ENCODE measurements at places on chromosomes 3 and 15.

DNA sequence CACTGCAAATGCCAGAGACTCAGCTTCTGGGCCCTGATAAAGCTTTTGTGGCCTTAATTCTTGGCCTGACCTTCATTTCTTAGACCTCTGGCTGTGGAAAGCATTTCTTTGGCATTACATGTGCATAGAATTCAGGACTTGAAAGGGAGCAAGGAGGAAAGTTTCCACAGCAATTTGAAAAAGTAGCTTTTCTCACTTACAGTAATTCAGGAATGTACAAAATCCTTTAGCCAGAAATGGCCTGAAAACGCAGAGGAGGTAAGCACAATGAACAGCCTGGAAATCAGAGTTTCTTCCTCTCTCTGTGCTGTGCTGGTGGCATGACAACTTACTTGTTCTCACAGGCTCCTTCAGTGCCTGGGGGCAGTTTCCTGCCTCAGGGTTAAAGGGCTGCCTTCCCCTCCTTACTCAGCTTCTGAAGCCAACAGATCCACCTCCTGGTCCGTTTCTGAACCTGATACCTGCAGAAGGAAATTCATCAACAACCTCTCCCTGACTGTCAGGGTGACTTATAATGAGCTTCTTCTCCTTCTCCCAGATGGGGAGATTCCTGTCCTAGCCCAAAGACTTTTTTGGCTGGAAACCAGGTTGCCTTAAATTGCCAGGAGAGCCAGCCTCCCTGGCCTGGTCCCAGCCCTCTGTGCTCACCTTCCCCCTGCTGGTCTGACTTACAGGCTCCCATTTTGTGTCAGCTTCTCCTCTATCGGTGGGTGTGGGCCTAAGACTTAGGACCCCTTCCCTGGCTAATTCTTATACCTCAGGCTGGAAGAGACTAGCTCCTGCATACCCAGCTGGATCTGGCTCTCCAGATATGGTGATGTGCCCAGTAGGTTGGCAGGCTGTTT, 102.3 kb downstream of the MYRIP start:
- peak; percentile 18 for DNase-seq

DNA sequence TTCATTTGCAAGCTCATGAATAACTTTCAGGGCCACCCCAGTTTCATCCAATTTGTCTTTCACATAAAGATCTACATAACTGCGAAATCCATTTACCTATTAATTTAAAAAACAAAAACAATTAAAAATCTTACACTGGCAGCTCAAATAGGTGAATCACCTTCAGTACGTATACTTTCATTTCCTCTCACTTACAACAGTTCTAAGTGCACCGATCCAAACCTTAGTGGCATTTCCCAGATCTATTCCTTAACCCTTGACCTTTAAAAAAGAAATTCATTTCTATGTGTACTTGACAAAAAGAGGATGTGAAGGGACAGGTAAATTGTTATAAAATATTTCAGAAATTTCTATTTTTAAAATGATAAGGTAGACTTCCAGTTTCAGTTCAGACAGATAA, 30.8 kb downstream of the TOP2B start:
- DNase-seq = no peak

DNA sequence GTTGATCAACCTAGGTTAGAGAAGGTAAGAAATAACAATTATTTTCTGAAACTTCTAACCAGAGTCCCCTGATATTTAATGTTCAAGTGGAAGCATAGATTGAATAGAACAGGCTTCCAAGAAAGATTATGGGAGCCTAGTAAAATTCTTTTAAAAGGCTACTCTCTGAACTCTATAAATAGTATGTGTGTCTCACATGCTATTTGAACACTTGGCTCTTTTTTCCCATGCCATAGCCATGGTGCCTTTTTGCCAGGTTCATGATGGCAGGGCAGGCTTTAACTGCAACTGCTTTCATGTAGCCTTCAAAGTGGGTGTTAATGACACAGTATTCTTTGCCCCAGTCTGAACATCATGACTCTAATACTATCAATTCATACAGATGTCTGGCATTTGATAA, 22.9 kb upstream of the STRIT1 start:
- DNase-seq = no peak

- DNase-seq = peak; percentile 95
These were observed 100.0 kb downstream of the PCCB start for GRCh38 chr3:136350132-136350531.

DNA sequence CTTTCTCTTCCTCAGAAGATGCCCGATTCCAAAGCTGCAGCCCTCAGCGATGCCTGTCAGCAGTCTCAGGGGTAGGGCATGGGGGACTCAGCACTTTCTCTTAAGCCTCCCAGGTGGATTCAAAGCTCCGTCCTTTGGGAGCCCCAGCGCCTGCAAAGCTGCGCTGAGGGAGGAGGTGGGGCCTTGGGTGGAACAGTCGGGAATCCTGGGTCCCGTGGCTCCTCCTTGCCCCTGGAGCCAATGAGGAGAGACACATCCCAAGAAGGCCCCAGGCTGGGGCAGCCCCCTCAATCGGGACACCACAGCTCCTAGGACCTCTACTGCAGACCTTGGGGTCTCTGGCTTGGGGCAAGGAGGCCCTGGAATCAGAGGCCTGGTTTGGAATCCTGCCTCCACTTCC, 227.5 kb upstream of the IGF1R start:
- no peak for DNase-seq

GRCh38 chr15:82646250-82647044, 716 bp downstream of the CPEB1 start:
- DNase-seq = no peak

DNA sequence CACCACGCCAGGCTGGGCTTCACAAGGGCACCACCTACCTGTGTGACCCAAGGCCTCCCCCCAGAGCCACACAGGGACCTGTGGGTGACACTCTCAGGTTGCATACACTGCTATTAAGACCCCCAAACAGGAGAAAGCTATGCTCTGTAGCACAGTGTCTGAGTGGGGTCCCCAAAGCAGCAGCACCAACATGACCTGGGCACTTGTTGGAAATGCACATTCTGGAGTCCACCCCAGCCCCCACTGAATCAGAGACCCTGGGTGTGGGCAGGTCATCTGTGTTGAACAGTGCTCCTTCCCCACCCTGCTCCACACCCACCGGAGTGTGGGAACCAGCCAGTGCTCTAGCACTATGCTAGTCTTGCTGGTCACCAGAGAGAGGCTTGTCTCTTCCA, 76.1 kb downstream of the ADAMTS17 start:
- DNase-seq = no peak

GRCh38 chr15:41660235-41661077, at the start of gene MGA:
Gene MGA, plus strand, starts transcription at chr15:41660405.
- DNase-seq = peak; percentile 95

DNA sequence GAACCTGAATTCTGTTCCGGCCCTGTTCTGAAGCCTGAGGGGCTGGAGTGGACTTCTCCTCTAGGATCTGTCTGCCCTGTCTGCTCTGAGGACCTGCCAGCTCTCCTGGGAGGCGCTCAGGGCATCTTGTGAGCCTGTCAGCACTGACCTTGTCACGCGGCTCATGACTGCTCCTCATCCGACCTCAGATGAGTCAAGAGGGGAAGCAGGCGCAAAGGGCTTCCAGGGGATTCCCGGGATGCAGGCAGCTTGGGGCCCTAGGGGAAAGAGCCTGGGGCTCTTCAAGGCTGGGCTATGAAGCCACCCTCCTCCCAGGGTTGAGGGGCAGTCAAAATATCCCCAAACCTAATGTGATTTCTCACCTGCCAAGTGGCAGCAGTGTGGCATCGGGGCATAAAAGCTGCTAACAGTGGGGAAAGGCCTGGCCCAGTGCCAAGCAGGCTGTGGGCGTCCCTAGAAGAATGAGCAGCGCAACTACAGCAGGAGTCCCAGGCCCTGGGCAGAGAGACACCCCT, 27.6 kb upstream of the ANKDD1A start:
- peak; percentile 96 for DNase-seq

GRCh38 chr15:90686435-90687218, 30.5 kb upstream of the BLM start:
- no peak for DNase-seq

- peak; percentile 42 for DNase-seq
These were observed 15.4 kb downstream of the CCDC54 start for GRCh38 chr3:107392549-107393165.

DNA sequence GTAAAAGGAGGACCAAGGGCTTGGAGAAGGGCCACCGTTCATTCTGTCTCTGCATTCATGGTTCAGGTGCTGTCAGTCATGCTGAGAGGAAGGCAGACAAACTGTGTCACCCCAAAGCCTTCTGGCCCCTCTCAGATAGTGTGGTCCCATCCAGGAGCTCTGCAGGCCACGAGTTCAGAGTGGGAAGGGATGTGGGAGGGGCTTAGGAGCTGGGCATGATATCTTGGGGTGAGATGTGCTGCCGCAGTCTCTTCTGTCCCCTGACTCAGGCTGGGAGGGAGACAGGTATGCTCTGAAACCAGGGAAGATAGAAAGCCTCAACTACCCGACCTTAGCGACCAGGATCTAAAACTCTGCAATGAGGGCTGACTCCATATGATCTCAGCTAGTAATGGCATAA, 19.6 kb upstream of the MYO1E start:
- DNase-seq = no peak

DNA sequence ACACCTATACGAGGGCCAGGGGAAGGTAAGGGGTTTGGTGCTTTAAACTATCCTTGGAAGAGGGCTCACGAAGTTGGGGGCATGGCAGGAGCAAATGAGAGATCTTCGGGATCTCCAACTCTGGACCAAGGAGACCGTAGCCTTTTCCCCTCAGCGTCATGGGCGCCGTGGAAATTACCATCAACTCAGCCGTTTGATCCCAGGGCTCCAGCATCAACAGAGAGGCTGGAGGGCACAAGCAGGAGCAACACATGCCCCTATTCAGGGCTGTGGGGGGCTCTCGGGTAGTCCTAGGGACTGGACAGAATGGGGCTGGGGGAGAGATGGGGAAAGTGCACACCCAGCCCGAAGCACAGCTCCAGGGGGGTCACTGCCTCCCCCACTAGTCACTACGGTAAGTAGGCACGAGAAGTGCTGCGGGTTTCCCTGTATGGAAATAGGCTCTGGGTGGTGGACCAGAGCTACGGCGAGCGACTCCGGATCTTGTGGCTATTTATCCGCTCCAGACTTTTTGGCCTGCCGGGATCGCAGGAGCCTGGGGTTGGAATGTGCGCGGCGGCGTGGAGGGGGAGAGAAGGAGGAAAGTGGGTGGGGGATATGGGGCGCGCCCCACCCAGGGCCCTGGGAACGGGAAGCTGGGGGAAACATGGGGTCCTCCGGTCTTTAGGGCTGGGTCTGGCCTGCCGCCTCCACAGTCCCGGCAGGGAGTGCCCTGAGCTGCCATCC, 539 bp upstream of the LAMB2 start:
- DNase-seq = peak; percentile 95

GRCh38 chr3:74614107-74614967, at the start of gene CNTN3:
Gene CNTN3, minus strand, starts transcription at chr3:74614659. Its CDS starts 93,547 bp downstream, at chr3:74521112.
- peak; percentile 19 for DNase-seq

GRCh38 chr15:23823508-23823907, 136.4 kb upstream of the NDN start:
- DNase-seq = no peak

DNA sequence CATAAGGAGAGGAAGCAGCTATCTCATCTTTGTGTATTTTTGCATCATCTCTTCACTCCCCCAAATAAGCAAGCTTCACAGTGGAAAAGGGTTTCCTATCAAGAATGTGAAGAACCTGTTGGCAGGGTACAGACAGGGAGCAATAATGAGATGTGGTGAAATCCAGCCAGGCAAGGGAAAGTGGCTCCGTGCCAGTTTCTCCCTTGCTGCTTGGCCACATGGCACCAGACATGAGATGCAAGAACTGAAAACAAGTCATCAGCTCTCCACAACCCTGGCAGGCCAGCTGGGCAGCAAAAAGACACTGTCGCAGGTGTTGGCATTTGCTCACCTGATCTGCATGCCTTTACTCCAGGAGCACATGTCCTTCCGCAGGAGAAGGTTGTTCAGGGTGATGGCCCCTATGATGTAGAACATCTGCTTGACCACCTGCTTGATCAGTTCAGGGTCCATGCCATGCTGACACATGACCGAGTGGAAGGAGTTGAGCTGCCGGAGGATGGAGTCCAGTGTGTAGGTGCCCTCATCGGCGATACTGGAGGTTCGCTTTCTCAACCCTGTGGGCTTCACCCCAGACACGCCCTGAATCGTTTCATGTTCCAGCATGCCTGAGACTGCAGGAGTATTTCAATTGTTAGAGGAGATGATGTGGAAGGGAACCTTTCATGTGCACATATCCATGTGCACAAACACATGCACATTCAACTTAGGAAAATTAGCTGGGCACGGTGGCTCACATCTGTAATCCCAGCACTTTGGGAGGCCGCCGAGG, 23.3 kb upstream of the MYO5C start:
- DNase-seq = peak; percentile 21

DNA sequence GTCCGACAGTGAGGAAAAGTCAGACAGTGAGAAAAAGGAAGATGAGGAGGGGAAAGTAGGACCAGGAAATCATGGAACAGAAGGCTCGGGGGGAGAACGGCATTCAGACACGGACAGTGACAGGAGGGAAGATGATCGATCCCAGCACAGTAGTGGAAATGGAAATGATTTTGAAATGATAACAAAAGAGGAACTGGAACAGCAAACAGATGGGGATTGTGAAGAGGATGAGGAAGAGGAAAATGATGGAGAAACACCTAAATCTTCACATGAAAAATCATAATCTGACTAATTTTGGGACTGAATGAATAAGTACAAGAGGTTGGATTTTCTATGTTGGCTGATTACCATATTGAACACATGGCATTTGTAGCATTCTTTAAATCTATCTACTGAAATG, 26.2 kb downstream of the SEC62 start:
- DNase-seq = no peak

- no peak for DNase-seq
These were observed 10.6 kb upstream of the OXSR1 start for GRCh38 chr3:38154625-38155255.

- DNase-seq = peak; percentile 26
These were observed 5.2 kb downstream of the CCNL1 start for GRCh38 chr3:157154563-157155330.

- DNase-seq = no peak
These were observed 6.7 kb upstream of the PROK2 start for GRCh38 chr3:71791634-71792033.

- DNase-seq = no peak
These were observed 335.5 kb upstream of the CBLB start for GRCh38 chr3:106204160-106204868.

DNA sequence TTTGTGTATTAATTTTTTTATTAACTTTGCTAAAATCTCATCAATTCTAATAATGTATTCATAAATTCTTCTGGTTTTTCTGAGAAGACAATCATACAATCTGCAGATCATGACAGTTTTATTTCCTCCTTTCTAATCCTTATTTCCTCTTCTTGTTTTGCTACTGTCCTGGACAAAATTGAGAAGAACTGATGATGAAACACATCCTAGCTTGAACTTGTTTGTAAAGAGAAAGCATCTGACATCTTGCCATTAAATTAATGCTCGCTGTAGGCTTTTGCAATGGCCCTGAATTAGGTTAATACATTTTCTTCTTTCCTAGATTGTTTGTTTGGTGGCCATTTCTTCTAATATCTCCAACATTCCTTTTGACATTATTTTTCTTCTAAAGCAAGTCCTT, 110.9 kb upstream of the TPM1 start:
- DNase-seq = no peak

DNA sequence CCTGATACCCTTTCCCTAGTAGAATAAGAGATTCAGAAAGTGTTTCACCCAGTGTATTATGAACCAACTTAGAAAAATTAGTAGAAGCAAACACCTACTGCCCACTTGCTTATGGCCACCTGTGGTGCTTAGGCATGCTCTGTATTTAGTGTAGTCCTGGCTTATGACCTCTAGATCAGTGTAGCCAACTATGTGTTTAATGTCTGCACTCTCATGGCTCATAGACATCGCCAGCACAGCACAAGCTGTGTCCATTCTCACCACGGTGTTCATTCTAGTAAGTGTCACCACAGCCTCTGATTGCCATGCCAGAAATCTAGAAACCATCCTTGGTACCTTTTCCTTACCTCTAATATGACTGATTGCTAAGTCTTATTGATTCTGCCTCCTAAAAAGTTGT, 14.3 kb downstream of the ASB7 start:
- no peak for DNase-seq
